Camera-type eye (tissue), 1 donor: ENCODE measurements at places on chromosomes 6 and 20. TPM values are rescaled to one million over a fixed set of nuclear protein-coding genes. Genes with fewer than 3 reads are reported as not detected.

Gene EBF4
- 16.9 TPM for total RNA-seq

Gene SYCP2
- 5.4 TPM for total RNA-seq

Gene ANKRD66
- not detected for total RNA-seq

Gene ZNF165
- 0.82 TPM for total RNA-seq

Gene TCF15
- 0.44 TPM for total RNA-seq

Gene SMPDL3A
- 22.2 TPM for total RNA-seq

Gene HLA-DOA
- 0.71 TPM for total RNA-seq

Gene ZNF391
- 4.6 TPM for total RNA-seq

Gene KHDRBS2
- total RNA-seq = 21.8 TPM

Gene OOEP
- not detected for total RNA-seq

Gene PSMB1
- total RNA-seq = 136 TPM

Gene AURKA
- total RNA-seq = 9.7 TPM

Gene DHX35
- total RNA-seq = 22.5 TPM

Gene PROKR2
- not detected for total RNA-seq

Gene HLA-DRB5
- total RNA-seq = not detected

Gene PTPN1
- total RNA-seq = 23.5 TPM

Gene CLPSL1
- total RNA-seq = not detected

Gene COL21A1
- total RNA-seq = 44.6 TPM

Gene PRRT1
- 1.6 TPM for total RNA-seq

Gene MPIG6B
- total RNA-seq = 0.55 TPM

Gene PREX1
- total RNA-seq = 60.2 TPM

Gene ESR1
- 0.60 TPM for total RNA-seq

Gene SDC4
- total RNA-seq = 42.4 TPM

Gene HNF4A
- total RNA-seq = 2.3 TPM

Gene DNMT3B
- total RNA-seq = 10.0 TPM

Gene SLC12A5
- 31.2 TPM for total RNA-seq
